ENCODE measurements at places on chromosomes 11 and 22.

GRCh38 chr11:102226702-102227490, 90.4 kb upstream of the BIRC3 start:
- peak; percentile 73 for DNase-seq

DNA sequence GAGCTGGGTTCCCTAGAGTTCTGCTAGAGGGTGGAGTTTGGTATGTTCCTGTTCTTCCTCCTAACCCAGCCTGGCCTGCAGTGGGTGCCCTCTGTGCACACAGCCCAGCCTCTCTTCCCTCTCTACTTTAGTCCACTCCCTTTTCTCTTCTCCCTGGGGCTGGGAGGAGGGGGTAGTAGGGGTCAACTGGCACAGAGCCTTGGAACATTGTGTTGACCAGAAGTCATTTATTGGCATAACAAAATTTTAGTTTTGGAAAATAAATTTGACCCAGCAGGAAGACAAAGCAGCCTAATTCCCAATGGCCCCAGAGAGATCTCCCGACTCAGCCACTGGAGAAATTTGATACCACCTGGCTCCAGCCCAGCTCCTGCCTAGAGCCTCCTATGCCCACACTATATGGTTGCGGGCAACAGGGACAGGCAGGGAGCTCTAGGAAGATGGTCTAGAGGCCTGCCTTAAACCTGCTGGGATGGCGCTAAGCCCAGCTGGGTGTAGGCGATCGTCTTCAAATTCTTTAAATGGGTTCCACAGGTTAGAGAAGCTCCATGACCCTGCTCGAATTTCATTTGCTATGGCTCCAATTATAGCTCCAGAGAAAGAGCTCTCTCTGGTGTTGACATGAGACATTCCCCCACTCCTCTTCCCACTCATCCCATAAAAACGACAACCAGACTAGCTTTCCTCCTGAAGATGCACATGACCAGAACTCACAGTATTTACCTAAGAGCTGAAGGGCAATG, 9.9 kb downstream of the PCSK7 start:
- DNase-seq: no peak

DNA sequence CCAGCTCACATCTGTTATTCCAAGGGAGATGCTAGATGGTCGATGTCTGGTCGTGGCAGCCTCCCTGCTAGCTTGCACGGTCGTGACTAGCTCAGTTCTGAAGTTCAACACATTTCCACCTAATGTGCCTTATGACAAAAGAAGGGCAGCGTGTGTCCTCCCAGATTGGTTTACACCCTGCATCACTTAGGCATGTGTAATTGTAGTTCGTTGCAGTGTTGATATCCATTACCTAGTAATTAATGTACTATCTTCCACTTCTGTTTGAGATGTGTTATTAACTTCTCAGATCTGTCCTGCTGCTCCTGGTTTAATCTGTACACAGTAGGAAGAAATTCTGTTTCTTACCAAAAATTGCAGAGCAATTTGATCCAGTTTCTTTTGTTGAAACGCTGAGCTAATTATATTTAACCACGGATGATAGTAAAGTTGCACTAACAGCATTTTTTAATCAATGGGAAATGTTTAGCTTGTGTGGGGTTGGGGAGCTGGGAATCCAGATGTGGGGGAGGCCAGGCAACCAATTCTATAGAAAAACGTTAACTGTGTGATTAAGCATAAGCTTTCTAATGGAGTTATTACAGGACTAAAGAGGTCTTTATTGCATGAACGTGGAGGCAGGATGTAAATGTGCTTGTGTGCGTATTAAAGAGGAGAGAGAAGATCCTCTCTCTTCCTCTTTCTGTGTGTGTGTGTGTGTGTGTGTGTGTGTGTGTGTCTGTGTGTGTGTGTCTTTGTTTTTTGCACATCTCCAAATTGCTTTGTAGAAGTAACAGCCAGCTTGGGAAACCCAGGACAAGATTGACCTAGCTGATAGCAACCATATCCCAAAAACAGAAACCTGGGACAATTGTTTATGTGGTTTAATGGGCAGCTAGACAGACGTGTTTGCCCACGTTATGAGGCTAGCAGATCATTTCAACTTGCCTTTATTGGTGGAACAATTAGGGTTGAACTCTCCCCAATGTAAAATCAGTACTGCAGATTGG, 145.7 kb upstream of the TTC12 start:
- no peak for DNase-seq

GRCh38 chr11:104352036-104352435, 188.1 kb upstream of the PDGFD start:
- no peak for DNase-seq

DNA sequence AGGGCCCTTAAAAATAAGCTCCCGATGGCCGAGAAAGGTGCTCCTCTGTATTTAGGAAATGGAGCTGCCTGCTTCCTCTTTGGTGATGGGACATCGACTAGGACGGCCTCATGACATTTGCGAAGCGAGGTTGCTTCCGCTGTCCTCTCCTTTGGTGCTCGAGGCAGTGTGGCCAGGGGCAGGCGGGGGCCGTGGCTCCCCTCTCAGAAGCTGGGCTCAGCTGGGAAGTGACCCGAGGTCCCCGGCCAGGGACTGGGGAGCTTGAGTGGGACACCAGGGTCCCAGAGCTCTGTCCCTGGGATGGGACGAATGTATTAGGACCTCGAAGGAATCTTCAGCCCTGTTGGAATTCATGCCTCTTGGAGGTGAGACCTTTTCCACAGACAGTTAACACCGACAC, 151.1 kb downstream of the CTTN start:
- DNase-seq: no peak

DNA sequence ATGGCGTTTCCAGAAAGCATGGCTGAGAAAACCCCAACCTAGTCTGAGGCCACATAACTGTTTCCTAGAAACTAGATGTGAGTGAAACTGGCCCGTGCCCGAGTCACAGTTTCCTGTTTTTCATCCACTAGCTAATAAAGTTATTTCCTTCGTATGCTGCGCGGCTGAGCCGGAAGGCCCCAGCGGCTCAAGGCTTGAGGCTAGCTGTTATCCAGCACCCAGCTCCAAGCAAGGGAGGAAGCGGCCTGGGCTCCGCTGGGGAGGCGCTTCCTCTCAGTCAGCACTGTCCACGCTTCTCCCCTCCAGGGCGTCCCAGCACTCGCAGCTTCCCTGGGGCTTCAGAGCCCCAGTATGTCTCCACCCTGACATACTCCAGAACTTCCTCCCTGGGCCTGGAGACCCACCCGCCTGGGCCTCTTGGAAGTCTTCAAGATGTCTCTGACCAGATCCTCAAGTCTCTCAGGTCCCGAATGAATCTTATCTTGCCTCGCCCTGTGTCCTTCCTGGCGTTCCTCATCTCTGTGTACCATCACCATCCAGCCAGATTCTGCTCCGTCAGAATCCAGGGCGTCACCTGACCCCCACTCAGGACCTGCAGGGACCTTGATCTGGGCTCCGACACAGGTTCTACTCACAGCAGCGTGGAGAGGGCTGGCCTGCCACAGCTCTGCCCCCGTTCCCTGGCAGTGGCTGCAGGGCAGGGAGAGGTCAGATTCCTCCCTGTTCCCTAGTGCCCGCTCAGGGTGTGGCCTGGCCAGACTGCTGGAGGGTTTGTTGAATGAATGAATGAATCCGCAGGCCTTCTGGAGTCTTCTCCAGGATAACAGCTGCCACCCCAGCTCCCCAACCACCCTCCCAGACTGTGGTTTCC, 81.9 kb downstream of the LRRC32 start:
- no peak for DNase-seq

GRCh38 chr11:71519546-71519945, 7.5 kb upstream of the KRTAP5-7 start:
- no peak for DNase-seq

GRCh38 chr11:77101043-77101537, 1.6 kb upstream of the OMP start:
- peak; percentile 57 for DNase-seq

DNA sequence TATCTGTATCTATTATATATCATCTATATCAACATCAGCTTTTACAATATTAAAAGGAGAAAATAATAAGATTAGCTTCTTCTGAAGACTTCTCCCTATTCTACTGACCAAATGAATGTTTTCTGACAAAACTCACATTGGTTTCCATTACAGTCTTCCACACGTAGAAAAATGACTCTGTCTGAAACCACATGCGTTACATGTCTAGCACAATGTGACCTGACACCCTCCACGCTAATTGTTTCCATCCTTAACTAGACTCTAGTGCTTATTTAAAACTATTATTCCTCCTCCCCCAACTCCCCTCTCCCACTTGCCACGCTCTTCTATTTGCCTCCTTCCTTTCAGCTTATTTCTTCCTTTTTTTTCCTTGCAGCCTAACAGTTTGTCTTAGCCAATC, 172.1 kb downstream of the ADAMTS15 start:
- DNase-seq: no peak

DNA sequence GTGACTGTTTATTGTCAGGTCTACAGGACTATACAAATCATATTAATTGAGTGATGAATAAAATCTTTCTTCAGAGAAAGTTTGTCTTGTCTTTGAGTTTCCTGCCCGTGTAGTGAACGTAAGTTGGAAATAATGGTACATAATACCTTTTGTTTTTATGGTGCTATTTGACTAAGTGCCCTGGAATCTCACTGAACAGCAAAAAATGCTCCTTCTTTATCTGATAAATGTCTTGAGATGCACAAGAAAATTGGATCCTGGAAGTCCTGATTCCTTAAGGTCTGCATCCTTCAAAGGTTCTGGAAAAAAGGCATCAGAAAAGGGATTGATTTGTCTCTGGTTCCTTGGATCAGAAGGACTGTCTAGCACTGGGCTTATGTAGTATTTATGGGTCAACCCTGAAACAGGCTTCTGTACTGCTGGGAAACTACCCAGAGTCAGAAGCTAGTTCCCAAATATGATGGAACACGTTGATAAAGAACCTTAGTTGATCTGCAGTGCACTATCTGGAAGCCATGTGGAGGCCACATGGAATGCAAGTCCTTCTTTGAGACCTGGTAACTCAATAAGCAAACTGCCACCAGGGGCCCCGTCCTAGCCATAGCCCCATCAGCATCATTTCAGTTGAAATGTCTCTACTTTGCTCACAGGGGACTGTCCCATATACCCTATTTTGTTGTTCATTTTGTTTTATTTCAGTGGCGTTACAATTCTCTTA, 100.6 kb upstream of the CD44 start:
- peak; percentile 50 for DNase-seq

DNA sequence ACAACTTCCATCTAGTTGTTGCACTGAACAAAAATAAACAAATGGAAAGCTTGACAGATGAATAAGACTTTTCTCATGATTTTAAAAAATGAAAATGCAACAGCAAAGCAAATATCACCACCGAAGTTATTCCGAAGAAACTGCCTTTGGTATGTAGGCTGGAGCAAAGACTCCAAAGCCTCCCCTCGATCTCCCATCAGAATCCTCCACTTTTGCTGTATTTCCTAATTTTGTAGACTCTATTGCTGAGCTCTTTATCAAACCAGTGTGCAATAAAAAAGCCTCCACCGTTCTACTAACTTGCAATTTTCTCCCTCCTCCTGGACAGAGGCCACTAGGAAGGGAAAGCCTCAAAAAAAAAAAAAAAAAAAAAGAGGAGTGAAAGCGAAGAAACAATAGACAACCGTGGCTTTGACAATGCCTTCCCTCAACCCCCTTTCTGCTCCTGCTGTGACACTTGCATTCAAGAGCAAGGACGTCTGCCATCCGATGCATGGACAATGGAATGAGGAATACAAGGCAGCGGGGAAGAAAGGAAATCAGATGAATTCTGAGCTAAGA, 190.9 kb upstream of the BLID start:
- no peak for DNase-seq

DNA sequence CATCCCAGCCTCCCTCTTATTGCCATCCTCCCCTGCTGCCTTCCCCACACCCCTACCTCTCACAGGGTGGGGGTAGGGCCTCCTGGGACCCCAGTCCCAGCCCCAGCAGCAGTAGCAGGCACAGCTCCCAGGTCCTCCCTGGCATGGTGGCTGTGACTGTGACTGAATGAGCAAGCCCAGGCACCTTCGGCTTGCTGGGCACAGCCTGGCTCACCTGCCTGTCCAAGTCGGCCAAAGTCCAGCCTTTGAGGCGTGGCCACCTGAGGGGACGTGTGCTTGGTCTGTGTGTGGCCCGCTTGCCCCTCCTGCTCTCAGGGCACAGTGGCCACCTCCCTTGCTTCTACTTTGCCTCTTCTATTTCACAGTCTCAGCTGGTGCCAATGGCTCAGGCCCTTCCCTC, at the start of gene TREH:
TREH (minus strand) TSS at position 168 of the 400 bp plus-strand sequence; CDS start at position 145, 23 bp downstream.
- DNase-seq: no peak

- no peak for DNase-seq
These were observed 134.1 kb downstream of the GRIK4 start for GRCh38 chr11:120645639-120646038.

- DNase-seq: no peak
These were observed 8.7 kb upstream of the KCNK7 start for GRCh38 chr11:65604258-65604657.

- DNase-seq: no peak
These were observed 560.3 kb upstream of the CHORDC1 start for GRCh38 chr11:90783111-90783510.

DNA sequence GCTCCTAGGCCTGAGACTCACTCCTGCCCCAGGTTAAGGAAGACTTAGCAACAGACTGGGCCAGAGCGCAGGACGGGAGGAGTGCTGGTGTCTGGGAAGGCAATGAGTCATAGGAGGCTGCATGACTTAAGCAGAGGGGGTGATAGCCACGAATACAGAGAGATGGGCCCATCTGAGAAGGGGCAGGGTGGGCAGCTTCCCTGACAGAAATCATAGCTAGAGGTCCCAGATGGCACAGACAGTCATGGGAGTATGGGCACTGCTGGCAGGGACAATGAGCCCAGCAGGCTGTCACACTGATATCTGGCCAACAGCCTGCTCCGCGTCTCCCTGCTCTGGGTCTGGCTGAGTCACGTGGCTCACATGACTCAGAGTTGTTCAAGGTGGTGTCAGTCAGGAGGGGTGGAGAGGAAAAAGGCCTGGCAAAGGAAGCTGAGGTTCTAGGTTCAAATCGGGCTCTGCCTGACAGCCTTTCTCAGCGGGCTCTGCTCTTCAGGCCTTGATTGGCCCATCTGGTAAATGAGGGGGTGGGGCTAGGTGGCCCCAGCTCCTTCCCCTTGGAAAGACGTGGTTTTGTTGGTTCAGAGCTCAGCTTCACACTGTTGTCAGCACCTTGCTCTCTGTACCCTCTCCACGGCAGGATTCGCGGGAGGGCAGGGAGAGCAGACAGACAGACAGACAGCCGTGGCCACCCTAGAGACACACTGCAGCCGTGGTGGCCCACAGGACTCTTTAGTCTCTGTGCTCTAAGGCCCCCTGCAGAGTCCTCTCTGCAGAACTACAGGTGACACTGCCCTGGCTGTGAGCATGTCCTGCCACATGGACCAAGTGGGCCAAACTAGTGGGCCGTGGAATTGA, 47.8 kb downstream of the DBX1 start:
- DNase-seq: peak; percentile 96

GRCh38 chr22:50217543-50218152, 16.8 kb downstream of the SELENOO start:
- no peak for DNase-seq

DNA sequence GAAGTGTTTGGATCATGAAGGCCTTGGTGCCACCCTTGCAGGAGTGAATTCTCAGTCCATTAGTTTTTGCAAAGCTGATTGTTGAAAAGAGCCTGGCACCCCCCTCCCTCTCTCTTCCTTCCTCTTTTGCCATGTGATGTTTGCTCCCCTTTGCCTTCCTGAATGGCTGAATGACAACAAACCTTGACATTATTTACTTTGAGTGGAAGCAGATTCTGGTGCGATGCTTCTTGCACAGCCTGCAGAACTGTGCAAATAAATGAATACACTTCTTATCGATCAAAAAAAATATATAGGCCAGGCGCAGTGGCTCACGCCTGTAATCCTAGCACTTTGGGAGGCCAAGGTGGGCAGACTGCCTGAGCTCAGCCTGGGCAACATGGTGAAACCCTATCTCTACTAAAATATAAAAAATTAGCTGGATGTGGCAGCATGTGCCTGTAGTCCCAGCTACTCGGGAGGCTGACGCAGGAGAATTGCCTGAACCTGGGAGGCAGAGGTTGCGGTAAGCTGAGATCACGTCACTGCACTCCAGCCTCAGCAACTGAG, 2.0 kb upstream of the NARS2 start:
- no peak for DNase-seq

Data from ELR (cell line).